ENCODE measurements at places on chromosomes 1 and 21. TPM values are rescaled to one million over a fixed set of nuclear protein-coding genes. Genes with fewer than 3 reads are reported as not detected.

RIPPLY3 gene
- not detected for total RNA-seq

ZMYND12 gene
- 1.4 TPM for total RNA-seq

DDR2 gene
- total RNA-seq = 34.4 TPM

- no peak for DNase-seq
Measured at GRCh38 chr1:240455228-240455821, 156.6 kb downstream of the GREM2 start.

DNA sequence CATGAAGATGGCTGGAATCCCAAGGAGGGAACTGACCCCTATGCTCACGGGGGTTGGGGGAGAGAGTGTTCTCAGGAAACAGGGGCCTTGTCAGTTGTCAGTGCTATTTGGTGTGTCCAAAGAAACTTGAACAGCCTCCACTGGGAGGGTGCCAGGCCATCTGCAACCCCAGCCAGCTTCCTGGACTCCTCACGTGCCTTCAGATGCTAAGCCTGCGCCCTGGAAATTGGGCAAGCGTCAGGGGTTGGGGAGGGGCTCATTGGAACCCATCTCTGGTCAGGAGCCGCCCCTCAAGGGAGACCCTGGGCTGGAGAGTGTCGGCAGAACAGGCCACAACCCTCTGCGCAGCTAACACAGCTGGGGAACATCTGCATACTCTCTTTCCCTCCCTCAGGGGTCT is 13.1 kb upstream of the LHX4 start:
- DNase-seq = no peak

DNA sequence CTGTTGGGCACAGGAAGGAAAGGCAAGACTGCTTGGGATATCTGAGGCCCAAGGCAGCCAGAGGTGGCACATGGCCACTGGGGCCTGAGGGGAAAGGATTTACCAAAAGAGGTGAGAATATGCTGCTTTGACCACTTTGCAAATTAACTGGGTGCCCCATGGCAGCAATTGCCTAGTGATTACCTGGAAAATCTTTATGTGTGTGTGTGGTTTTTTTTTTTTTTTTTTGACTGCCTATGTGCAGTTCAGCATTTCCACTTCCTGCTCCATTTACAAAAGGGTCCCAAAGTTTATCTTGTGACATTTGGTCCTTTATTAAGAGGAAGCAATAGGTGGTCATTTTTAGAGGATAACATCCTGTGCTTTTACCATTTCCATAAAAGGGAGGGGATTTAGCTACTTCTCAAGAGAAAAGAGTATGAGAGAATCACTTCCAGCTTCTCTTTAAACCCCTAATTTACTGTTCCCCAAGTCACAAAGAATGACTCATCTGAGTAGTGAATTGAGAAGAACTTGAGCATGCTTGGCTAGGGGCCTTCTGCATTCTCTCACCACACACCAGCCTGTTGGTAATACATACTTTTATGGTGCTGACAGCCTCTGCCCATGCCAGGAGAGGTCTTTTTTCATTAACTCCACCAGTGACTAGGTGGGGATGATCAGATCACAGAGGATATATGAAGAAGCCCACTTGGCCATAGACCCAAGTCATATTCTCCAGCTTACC is 52.1 kb downstream of the SYDE2 start:
- no peak for DNase-seq

DNA sequence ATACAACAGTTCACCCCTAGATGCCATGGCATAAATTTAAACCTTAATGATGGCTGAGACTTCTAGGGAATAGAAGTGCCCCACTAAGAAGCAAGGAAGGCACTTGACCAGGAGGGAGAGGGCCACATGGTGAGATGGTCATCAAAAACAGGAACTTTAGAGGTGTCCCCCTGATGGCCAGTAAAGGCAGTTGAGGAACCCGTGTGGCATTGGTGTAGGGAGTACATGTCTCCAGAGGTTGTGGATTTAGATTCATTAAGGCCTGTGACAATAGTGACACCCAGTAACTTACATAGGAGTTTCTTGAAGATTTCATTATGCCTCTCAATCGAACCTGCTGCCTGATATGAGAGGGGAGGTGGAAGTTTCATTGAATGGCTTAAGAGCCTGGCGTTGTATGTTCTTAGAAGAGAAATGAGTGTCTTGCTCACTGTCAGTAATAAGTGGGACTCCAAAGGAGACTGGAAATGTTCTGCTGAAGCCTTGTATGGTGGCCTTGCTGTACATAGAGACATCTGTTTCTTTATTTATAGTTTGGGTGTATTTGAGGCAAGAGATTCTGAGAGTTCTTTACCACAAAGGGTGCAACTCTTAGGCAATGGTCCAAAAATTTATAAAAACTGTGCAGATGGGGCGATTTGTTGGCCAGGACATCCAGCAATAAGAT is 27.9 kb downstream of the EDARADD start:
- DNase-seq = no peak
